ENCODE measurements at places on chromosomes 1 and 21.
A peak's percentile ranks its signal among the peaks of the same experiment; 100 is the strongest.

- no peak for DNase-seq
Measured at GRCh38 chr1:54498383-54499096, 49.5 kb upstream of the ACOT11 start.

DNA sequence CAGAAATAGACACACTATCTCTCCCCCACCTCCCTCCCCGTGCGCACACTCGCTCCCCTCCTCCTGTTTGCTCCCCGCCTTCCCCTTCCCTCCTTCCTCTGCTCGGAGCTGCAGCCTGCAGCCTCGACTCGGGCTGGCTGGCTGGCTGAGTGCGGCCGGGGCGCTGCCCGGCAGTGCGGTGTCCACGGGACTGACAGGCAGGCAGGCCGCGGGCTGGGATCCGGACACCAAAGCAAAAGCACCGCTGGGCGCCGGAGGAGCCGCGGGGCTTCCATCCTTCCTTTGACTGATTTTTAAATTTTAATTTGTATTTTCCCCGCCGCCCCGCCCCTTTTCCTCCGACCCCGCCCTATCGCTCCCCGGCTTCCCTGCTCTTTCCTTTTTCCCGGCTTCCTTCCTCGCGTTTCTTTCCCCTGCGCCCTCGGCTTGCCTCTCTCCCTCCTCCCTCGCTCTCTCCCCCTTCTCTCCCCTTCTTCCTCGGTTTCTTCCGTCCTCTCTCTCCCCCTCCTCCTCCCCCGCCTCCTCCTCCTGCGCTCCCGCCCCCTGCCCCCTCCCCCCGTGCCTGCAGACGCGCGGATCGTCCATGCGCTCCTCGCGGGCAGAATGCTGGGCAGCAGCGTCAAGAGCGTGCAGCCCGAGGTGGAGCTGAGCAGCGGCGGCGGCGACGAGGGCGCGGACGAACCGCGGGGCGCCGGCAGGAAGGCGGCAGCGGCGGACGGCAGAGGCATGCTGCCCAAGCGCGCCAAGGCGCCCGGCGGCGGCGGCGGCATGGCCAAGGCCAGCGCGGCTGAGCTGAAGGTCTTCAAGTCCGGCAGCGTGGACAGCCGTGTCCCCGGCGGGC, 109.4 kb downstream of the NAV1 start:
- DNase-seq: no peak

- DNase-seq: no peak
Measured at GRCh38 chr1:235624721-235625333, 24.8 kb downstream of the GNG4 start.

DNA sequence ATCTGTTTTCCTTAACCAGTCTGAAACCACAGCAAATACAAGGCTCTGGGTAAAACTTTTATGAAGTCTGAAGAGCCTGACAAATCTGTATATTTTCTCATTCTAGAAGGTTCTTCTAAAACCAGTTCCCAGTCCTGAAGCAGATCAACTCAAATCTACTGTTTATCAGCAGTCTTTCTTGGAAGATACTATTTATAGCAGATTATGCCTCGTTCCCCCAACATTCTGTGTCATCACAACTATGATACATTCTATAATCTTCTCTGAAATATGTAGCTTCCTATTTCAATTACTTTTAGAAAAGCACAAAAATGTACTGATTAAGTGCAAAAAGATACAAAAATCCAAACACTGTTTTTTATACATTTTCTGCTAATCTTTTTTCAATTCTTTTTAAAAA, 67.5 kb downstream of the NIBAN1 start:
- DNase-seq: no peak

- no peak for DNase-seq
Measured at GRCh38 chr1:59261537-59261936, 35.4 kb upstream of the FGGY start.

GRCh38 chr1:9696793-9697192, 45.3 kb downstream of the PIK3CD start:
- DNase-seq: no peak

GRCh38 chr1:175217721-175218531, 25.4 kb upstream of the KIAA0040 start:
- no peak for DNase-seq

DNA sequence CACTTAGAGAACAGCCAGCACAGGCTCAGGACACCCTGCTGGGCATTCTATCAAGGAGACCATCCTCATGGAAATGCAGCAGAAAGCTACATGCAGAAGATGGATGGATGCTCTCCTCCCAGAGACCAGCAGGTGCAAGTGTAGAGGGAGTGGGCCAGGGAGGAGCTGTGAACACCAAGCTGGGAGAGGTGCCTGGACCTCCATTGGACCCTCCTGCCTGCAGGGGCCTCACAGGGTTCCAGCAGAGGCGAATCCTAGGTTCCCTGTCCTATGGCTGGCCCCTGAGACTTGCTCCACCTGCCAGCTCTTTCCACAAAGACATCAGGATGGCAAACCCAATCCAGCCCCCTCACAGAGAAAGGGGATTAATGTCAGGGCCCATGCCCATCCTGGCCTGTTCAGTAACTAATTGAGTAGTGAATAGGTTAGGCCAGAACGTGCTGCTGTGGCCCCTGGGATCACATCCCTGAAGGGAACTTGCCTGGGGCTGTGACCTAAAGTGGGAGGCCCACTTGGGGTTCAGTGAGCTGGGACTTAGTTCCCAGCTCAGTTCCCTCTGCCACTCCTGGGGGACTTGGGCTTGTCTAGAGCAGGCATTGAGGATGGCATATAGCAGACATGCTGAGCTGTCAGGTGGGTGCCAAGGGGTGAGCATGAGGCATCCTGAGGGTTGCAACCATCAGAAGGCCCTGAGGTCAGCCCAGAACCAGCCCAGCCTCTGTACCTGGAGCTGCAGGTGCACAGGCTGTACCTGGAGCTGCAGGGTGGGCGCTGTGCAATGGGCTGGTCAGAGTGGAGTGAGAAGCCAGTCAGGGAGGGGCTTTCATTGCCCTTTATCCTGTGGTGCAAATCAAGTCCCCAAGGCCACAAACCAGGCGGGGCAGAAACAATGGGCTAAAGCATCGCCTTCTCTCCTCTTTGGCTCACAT, 22.9 kb upstream of the ZNF678 start:
- no peak for DNase-seq

- DNase-seq: no peak
Measured at GRCh38 chr1:77015748-77016341, 148.6 kb downstream of the ST6GALNAC5 start.

DNA sequence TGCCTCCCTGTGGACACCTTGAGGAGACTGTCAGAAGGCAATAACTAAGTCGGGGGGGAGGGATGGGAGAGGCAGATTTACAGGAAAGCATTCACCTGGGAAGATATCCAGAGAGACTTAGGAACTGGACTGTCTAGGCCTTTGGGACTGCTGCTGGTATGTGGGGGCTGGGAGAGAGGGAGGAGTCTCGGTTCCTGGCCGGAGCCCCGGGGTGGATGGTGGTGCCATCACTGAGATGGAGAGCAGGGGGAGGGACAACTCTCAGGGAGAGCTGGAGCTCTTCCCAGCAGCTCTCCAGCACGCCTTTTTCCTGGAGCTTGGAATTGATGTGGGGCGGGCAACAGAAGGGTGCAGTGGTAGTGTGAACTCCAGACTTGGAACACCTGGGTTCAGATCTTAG, 22.1 kb downstream of the PTPRF start:
- DNase-seq: no peak

DNA sequence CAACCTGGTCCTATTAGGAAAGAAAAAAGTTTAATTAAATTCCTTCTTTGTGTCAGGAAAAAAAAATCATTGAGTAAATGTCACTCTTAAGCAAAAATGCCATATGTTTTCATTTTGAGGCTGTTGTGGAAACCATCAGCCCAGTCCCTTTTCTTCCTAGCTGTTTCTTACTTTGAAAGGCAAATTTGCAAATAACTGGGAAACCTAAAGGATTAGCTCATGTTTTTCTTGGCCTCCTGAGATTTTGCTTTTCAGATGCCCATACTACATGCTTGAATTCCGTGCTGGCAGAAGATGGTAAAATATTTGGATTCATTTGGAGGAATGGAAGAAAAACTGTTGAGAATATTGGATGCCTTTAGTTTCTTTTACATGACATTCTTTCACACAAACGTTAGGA, 182.1 kb upstream of the ADAMTS5 start:
- no peak for DNase-seq

DNA sequence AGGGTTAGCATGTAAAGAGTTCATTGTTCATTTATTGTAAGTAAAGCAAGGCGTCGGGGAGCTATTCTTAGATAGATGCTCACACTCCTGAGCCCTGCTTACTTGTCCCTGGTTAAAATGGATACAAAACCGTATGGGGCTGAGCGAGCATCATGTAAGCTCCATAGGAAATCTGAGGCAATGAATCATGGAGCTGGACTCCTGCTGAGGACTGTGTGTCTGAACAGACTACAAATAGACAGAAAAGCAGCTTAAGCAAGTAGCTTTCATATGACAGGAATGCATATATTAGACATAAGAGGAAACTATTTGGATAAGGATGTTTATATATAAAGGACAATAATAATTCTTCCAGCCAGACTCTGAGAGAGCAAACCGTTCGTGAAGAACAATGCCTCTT, 604.9 kb upstream of the PTBP2 start:
- DNase-seq: no peak

DNA sequence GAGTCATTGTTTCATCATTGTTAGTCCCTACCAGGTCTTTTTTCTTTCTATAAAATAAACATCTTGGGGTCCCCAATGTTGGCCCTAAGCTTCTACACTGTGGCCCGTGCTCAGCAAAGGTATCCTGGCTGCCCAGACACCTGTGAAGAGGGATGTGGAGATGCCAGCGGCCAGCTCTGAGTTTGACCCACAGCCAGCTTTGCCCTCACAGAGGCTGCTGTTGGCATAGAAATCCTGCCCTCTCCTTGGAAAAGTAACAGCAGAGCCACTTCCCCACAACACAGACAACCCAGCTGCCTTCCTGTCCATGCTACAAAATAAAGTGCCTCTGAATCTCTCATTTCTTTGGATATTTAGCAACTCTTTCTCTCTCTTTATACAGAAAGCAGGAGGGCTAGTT, 6.0 kb downstream of the TRIM62 start:
- no peak for DNase-seq

DNA sequence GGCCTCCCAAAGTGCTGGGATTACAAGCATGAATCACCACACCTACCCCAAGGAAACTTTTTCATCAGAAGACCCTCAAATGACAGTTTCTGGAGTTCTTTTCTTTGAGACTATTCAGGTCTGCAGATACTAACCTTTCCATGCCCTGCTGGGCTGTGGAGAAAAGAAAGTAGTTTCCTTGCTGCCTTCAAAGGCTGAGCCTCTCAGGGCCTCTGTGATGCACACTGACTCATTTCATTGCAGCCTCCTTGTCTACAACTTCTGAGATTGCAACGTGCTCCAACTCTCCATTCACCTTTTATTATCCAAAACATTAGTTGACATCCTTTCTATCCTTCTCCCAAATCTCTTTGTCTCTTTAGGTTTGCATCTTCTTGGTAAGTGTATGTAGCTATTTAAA, 8.8 kb upstream of the SAMSN1 start:
- DNase-seq: no peak

- no peak for DNase-seq
Measured at GRCh38 chr1:86394416-86394815, 1.7 kb downstream of the ODF2L start.

- DNase-seq: no peak
Measured at GRCh38 chr1:3563610-3564009, 47.7 kb downstream of the MEGF6 start.

- DNase-seq: no peak
Measured at GRCh38 chr21:35525443-35525842, 476.3 kb upstream of the RUNX1 start.

DNA sequence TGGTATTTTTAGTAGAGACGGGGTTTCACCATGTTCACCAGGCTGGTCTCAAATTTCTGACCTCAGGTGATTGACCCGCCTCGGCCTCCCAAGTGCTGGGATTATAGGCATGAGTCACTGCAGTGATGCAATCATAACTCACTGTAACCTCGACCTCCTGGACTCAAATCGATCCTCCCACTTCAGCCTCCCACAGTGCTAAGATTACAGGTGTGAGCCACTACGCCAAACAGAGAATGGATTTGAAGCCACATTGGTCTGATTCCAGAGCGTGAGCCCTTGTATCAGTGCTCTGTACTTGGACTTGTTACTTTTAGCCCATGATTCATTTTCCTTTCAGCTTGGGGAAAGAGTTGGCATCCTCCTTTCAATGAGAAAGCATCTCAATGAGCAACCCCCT, 14.9 kb upstream of the ZNF683 start:
- no peak for DNase-seq

GRCh38 chr1:202154766-202155477, 5.5 kb downstream of the PTPN7 start:
- DNase-seq: no peak

DNA sequence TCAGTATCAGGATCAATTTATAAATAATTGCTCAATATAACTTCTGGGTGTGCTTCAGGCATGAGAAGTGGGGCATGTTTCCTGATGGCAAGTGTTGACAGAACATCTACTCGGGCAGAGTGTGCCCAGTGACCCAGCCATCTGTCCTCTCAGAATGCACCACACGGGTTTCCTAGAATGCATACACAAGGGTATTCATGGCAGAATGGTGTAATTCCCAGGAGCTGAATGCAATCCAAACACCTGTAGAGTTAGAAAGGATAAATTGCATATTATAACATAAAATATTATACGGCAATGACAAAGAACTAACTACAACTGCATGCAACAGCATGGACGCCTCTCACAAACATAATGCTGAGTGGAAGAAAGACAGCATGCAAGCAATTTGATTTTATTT, 391.9 kb downstream of the SIPA1L2 start:
- DNase-seq: no peak

GRCh38 chr1:112332176-112333150, 63.6 kb upstream of the CTTNBP2NL start:
- DNase-seq: no peak

DNA sequence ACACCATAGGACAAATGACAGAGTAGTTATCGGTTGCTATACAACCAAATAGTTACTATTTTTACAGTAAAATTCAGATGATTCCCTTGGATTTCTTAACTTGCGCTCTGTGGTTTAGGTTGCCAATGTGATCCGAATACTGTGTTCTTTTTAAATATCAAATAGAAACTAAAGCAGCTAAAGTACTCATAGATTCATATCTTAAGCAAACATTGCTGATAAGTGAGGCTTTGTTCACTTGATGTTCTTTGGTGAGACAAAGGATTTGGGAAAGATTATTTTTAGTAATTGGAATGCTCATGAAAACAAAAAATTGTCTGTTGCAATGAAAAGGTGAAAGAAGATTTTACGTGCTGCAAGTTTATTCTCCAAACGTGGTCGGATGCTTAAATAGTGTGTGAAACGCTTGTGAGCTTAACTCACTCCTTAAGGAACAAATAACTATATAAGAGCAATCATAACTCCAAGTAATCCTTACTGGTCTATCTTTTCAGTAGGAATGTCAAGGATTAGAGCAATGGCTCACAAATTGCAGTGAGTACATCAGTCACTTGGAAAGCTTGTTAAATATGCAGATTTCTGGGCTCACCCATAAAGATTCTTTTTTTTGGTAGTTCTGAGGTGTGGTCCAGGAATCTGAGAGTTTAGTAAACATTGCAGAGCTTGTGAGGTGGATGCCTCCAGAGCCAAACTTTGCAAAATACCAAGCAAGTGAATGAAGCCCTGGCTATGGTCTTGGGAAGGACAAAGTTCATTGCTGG, 31.8 kb upstream of the PDC start:
- no peak for DNase-seq

- peak; percentile 73 for DNase-seq
Measured at GRCh38 chr21:45973475-45974072, 8.0 kb upstream of the COL6A1 start.

Data from effector CD8-positive, alpha-beta T cell (primary cell).